Activated CD4-positive, alpha-beta T cell treated with anti-CD3 and anti-CD28 coated beads, Interleukin-2, Interleukin-6, amounts not matched to agents 100 ng/mL and 50 ng/mL, durations not matched to agents 16 hours and 8 hours (primary cell): ENCODE measurements at places on chromosomes 13 and 19.

DNA sequence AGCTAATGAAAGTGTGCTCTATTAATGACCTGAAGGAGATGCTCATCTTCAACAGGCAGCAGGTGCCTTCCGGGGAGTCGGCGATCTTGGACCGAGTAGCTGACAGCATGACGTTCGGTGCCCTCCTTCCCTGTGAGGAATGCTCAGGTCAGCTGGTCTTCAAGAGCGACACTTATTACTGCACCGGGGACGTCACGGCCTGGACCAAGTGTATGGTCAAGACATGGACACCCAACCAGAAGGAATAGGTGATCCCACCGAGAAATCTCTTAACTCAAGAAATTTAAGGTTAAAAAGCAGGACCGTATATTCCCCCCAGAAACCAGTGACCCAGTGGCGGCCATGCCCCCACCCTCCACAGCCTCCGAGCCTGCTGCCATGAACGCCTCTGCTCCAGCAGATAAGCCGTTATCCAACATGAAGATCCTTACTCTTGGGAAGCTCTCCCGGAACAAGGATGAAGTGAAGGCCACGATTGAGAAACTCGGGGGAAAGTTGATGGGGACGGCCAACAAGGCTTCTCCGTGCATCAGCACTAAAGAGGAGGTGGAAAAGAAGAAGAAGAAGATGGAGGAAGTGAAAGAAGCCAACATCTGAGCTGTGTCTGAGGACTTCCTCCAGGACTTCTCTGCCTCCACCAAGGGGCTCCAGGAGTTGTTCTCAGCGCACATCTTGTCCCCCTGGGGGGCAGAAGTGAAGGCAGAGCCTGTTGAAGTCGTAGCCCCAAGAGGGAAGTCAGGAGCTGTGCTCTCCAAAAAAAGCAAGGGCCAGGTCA, 22.8 kb upstream of the ANKRD10 start:
- DNase-seq, result no peak

DNA sequence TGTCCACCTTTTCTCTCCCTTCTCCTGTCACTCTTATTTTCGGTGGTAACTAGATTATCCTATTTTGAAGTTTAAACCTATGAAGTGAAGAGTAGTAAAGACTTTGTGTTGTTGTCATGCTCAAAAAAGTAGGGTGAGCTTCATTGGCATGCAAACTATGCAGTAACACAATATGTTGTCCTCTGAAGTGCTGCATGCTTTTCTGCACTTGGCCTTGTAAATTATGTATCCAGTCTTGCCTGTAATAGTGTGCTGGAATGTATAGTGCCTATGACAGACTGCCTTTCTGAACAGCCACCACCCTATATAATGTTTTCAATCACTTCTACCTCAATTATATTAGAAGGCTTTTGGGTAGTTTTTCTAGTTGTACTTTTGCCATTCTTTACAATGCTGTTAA, 1198.2 kb upstream of the PCDH20 start:
- DNase-seq, result no peak

DNA sequence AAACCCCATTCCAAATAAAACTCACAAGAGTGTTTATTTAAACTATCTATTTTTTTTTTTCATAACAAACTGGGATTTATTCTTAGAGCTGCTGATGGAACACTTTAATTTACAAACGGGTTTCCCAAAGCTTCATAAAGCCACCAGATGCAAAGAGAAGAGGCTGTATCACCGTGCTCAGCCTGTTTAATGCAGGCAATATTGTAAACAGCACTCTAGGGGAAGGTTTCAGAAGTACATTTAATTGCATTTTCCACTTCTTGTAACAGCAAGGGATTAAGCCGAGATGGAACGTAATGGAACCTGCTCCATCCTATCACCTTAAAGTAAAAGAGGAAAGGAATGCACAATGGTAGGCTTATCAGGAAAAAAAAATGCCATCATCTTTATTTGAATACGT, 550.6 kb upstream of the ARGLU1 start:
- no peak for DNase-seq

- no peak for DNase-seq
Observed at GRCh38 chr13:44172281-44172810, 201.3 kb upstream of the SERP2 start.

- no peak for DNase-seq
Observed at GRCh38 chr19:5971714-5972354, 6.1 kb downstream of the RANBP3 start.

- DNase-seq, result no peak
Observed at GRCh38 chr19:13727798-13728197, 36.5 kb upstream of the MRI1 start.

GRCh38 chr19:29404951-29405727, 120.7 kb upstream of the VSTM2B start:
- no peak for DNase-seq

DNA sequence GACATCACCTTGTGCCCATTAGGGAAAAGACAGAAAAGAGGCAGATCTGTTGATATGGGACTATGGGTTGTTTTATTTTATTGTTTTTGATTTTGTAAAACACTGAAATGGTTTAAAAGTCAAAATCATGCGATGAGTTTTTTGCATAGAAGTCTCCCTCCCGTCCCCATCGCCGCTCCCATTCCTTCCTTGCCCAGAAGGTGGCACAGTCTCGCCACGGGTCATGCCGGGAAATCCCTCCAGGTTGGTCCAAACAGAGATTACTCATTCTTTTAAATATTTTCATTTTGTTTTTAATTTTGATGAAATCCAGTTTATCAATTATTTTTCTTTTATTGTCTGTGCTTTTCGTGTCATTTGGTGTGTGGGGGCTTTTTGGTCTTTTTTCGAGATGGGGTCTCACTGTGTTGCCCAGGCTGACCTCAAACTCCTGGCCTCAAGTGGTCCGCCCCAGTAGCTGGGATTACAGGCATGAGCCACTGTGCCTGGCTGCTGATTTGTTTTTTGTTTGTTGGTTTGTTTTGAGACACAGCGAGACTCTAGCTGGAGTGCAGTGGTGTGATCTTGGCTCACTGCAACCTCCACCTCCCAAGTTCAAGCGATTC, 9.2 kb downstream of the PGPEP1 start:
- peak; percentile 48 for DNase-seq

- no peak for DNase-seq
Observed at GRCh38 chr13:75025956-75026355, 456.0 kb downstream of the TBC1D4 start.

DNA sequence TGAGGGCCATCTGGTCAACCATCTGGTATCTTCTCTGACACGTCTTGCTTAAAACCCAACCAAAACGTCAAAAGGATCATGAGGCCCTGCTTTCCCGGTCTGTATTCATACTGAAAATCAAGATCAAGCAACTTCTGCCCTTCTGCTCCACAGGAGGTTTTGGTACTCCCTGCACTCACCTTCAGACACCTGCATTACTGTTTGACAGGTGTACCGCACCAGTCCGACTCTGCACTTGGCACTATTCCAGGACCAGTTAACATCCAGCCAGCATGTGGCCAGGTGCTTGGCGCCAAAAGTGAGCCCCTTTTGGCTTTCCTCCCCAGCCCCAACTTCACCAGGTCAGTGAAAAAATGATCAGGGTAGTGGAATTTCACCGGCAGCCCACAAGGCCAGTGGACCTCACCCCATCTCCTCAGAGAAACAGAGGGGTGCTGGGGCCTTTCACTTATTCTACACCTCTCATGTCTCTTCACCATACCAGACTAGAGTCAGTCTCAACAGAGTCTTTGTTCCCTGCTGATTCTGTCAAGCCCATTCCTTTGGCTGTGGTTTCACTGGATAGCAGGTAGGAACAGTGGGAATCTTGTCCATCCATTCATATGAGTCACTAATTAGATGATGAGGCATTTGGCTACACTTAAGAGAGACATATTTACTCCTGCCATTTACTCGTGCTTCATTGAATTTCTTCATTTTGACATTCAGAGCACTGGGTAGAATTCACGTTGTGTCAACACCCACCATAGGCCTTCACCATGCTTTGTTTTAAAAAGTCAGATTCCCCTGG, 85.3 kb downstream of the ZNF726 start:
- no peak for DNase-seq

GRCh38 chr19:42099336-42099925, 23.5 kb downstream of the ZNF574 start:
- no peak for DNase-seq

DNA sequence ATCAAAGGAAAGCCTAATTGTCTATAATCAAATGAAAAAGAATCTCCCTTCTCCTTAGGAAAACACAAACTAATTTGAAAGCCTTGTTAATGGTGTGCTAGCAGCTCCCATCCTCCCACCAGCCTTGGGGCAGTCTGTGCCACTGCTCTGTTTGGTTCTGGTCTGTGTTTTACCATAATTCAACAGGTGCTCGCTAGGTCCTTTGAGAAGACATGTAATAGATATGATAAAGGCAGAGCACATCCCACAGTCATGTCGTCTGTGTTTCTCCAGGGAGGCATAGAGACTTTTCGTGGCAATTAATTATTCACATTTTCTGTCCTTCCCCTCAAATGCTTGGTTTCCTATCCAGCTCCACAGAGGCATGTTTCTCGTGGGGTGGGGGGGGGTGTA, 23.8 kb downstream of the FAM124A start:
- no peak for DNase-seq

GRCh38 chr13:51233117-51233826, 11.1 kb downstream of the FAM124A start:
- DNase-seq, result no peak

GRCh38 chr13:29583073-29583785, 12.3 kb downstream of the SLC7A1 start:
- no peak for DNase-seq

- peak; percentile 35 for DNase-seq
Observed at GRCh38 chr13:40969169-40969901, 49.8 kb downstream of the ELF1 start.

- DNase-seq, result peak; percentile 61
Observed at GRCh38 chr19:58009666-58010301, 7.2 kb upstream of the ZNF606 start.

DNA sequence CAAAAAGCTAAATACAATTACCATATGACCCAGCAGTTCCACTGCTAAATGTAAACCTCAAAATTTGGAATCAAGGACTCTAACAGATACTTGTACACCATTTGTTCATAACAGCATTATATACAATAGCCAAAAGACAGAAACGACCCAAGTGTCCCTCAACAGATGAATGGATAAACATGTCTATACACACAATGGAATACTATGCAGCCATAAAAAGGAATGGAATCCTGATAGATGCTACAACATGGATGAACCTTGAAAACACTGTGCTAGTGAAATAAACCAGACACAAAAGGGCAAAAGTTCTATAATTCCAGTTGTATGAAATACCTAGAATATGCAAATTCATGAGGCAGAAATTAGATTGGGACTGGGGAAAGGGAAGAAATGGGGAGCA, 12.2 kb downstream of the NEK3 start:
- DNase-seq, result no peak

GRCh38 chr19:49687566-49688316, 1.7 kb upstream of the ADM5 start:
- no peak for DNase-seq

GRCh38 chr19:5025027-5025426, 56.1 kb downstream of the KDM4B start:
- no peak for DNase-seq

DNA sequence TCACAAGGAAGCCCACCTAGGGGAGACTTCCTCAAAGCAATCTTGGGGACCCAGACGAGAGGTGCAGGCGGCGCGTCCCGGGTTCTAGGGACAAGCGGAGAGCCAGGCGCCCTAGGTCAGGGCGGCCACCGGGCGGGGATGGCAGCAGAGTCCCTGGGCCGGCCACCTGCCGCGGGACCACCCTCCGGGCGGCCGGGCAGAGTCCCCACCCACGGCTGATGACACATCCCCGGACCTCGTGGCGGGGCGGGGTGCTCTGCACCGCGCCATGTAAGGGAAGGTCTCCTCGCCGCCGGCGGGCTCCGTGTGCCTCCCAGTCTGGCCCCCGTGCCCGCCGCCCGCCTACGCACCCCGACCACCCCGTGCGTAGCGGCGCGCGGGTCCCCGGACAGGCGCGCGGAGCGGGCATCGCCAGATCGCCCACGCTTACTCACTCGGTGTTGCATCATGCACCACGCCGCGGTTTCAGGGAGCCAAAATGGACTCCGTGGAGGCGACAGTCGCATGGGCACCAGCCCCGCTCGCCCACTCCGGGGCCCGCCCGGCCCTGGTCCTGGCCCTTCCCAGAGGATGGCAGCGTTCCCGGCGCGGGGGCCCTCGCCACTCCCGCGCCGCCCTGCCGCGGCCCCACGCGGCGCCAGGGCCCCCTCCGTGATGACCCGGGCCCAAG, 643 bp downstream of the SLC7A1 start:
- DNase-seq, result peak; percentile 68

- no peak for DNase-seq
Observed at GRCh38 chr13:94417294-94417693, 62.2 kb downstream of the DCT start.

- DNase-seq, result no peak
Observed at GRCh38 chr19:10268071-10268470, 2.8 kb upstream of the ICAM1 start.

- DNase-seq, result peak; percentile 6
Observed at GRCh38 chr13:36822785-36823184, 3.8 kb downstream of the RFXAP start.

DNA sequence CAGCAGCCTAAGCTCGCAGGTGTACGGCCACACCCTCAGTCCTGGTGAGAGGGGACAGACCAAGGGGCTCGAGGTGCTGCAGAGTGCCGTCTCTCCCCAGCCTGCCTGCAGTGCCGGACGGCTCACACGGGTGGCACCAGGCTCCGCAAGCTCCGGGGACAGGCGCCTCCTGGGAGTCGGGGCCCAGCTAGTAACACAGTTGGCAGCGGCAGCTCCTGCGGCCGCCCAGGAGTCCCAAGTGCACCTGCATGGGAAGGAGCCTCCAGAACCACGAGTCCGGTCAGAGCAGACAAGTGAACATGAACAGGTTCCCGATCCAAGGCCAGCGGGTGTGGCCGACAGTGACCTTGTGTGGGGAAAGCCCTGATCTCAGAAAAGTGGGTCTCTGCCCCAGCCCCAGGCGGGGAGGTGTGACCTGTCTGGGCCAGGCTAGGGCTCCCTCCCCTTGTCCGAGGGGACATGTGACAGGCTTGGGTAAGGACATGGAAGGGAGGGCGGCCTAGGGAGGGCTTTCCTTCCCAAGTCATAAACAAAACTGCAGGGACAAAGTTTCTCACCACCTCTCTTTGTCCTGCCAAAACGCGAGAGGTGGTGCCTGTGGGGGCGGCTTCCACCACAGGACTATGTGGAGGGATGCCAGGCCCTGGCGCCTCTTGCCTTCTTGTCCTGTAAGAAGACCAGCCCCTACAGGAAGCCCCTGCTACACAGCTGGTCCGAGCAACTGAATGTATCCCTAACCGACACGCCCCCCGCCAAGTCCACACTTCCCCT, 46.5 kb downstream of the MLLT1 start:
- DNase-seq, result no peak

- no peak for DNase-seq
Observed at GRCh38 chr13:75934889-75935288, 298.8 kb downstream of the LMO7 start.

- DNase-seq, result peak; percentile 2
Observed at GRCh38 chr19:54949412-54949811, 2.1 kb upstream of the NLRP7 start.

DNA sequence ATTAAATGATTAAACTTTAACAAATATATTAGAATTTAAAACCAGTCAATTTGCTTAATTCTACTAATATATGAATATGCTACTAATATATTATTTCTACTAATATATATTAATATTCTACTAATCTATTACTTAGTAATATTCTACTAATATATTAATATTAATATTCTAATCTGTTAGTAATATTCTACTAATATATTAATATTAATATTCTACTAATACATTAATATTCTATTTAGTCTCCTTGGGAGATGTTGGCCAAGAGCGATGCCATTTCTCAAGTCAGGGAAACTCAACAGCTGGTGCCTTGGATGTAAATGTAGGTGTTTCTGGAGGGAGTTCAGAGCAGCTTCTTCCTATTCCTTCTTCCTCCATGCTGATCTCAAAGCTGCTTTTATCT, 259.2 kb upstream of the TMTC4 start:
- no peak for DNase-seq
